ENCODE measurements at places on chromosomes 1 and 21.

- DNase-seq, result no peak
Observed at GRCh38 chr1:21911205-21912001, 25.7 kb downstream of the HSPG2 start.

DNA sequence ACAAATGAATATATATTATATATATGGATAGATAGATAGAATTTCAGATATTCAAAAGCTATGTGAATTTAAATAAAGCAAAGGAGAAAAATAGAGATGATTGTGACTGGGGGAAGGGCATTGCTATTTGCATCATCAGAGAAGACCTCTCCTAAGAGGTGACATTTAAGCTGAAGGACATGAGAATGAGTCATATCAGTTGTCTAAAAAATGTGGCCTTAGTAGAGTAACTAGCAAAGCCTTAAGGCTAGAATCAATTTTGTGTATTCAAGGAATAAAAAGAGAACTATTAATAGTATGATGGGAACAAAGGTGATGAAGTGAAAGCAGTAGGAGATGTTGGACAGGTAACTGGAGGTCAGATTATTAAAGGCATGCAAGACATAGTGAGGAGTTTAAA lies 34.8 kb upstream of the SLC35F3 start:
- DNase-seq, result no peak

GRCh38 chr1:210358626-210359025 lies 29.9 kb downstream of the HHAT start:
- DNase-seq, result no peak

GRCh38 chr1:153246018-153246417 lies 13.5 kb upstream of the LORICRIN start:
- no peak for DNase-seq

DNA sequence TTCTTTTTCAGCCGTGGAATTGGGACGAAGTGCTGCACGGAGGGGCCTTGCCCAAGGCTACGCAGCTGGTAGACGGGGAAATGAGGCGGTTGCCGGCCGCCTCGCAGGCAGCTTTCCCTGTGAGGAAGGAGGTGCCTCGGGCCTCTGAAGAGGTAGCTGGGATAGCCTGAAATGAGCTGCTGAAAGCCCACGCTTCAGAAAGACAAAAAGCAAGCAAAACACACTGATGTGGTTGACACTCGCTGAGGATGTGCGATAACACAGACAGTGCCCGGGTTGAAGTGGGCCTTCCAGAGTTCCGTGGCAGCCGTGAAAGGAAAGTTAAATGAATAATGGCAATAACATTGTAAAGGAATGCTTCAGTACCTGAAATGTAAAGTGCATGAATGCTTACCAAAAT lies 47.2 kb downstream of the S1PR1 start:
- DNase-seq, result no peak

GRCh38 chr1:175188936-175189335 lies 3.6 kb downstream of the KIAA0040 start:
- no peak for DNase-seq

DNA sequence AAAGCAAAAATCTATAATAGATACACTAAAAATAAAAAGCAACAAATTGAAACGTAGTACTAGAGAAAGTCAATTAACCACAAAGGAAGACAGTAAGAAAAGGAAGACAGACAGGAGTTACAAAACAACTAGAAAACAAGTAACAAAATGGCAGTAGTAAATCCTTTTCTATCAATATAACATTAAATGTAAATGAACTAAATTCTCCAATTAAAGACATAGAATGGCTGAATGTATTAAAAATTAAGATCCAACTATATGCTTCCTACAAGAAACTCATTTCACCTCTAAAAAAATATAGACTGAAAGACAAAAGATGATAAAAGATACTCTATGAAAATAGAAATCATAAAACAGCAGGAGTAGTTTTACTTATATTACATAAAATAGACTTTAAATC lies 79.1 kb downstream of the CTH start:
- DNase-seq, result no peak

DNA sequence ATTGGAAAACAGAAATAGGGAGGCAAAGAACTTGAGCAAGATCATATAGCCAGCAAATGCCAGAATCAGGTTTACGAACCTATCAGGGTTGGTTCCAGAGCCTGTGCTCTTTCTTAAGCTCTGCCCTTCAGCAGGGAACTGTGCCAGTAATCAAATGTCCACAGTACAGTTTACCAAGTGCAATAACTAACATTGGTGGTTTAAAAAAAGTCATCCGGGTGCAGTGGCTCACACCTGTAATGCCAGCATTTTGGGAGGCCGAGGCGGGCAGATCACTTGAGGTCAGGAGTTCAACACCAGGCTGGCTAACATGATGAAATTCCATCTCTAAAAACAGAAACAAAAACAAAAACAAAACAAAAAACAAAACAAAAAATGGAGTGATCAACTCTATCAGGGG lies 182.7 kb downstream of the LMX1A start:
- no peak for DNase-seq

- no peak for DNase-seq
Observed at GRCh38 chr1:11355559-11356475, 82.8 kb downstream of the UBIAD1 start.

GRCh38 chr1:200176798-200177197 lies 149.3 kb downstream of the NR5A2 start:
- no peak for DNase-seq

GRCh38 chr1:91080650-91081049 lies 58.8 kb upstream of the ZNF644 start:
- no peak for DNase-seq

- no peak for DNase-seq
Observed at GRCh38 chr1:237219751-237220642, 178.0 kb downstream of the RYR2 start.

DNA sequence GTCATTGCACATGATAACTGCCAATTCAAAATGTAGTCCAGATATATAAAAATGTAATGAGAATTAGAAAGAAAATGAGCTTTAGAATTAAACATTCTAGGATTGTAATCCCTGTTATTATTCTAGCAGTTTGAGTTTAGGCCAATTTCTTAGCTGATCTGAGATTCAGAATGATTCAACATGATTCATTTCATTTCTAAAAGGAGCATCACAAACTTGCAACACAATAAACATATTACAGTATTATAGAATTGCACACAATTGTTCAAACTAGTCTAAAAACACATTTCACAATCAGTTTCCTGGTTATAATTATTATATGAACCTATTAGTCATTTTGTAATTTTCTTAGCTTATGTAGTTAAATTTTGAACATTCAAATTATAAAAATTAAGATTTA lies 43.3 kb upstream of the TSHB start:
- no peak for DNase-seq

DNA sequence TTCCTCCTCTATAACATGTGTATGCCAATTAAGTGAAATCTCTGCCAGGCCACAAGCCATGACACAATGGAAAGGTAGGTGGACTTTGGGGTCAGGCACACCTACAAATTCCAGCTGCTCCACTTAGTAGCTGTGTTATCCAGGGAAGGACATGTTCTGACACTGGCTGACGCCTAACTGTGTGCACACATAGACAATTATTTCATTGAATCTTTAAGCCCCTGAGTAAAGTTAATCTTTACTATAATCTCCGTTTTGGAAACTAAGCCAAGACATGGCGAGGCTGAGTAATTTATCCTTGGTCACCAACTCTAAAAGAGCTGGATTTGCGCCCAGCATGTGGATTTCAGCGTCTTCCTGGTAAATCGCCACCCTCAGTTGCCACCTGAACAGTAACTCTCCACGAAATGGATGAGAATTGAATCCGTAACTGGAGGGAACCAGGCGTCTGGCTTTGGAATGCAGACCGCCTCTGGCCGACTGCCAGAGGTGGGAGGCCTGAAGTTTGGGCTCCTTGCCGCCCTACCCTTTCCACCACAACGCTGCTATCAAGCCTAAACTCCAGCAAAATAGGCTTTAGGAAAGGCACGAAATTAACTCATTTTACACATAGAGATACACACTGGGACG lies 888 bp upstream of the SNRPE start:
- DNase-seq, result no peak

DNA sequence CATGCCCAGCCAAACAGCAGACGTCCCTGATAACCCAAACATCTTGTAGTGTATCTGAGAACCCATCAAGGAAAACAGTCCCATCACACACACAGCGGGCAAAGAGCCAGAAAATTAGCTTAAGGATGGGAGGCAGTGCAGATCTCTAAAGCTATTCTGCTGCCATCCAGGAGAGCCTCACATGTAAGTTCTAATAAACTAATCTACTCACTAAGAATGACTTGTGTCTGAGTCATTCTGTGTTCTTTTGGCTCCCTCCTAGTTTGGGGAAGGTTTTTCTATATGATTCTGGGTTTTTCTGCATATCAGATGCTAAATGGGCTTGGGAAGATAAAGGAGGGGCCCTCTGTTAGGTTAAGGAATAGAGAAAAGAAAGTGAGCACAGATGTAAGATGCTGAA lies 162.8 kb downstream of the HUNK start:
- no peak for DNase-seq

DNA sequence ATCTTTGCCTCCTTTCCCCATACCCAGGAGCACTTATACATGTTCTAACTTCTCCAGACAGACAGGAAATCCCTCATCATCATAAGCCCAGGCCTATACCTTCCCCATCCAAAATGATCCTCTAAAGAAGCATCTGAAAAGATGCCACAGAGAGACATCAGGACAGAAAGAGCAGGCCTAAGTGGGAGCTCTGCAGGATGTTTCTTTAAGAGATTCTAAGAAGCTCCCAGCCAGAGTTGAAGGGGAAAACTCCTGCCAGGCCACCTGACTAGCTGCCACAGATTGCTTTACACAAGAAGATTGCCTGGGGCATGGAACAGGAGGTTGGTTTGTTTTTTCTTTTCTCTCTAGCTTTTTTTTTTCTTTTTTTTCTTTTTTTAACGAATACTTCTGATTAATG lies 275.8 kb downstream of the VAV3 start:
- DNase-seq, result no peak

DNA sequence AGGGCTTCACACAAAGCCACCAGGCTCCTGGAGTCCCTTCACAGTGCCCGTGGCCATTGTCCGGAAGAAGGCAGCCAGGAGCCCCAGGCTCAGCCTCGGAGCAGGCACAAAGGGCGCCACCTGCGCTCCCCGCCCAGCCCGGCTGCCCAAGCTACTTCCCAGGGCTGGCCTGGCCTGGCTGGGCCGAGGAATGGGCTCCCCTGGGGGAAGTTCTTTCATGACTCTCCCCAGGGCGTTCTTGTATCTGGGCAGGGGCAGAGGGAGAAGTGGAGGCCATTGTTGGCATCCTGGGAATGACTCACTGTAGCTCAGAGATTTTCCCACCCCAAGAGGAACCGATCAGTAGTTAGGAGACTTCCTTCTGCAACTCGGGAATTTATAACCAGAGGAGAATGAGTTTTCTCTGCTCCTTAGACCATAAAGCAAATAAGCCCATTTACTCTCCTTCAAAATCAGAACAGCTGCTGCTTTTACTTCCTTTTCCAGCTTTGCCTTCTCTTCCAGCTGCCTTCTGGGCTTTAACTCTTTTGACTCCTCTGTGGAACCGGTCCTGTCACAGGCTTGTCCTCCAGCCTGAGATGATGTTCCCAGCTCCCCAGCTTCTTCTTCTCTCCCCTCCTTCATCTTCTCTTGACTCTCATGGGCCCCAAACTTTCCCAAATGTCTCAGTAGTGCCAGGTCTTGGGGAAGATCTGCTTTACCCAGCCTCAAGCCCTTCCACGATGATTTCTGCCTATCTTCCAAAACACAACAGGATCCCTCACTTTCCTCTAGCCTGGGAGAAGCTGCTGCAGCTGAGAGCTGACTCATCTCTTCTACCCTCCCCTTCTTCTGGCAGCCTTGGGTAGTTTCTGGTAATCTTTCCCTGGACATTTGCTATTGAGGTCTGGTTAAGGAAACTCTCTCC lies 118.7 kb upstream of the CD34 start:
- no peak for DNase-seq

- no peak for DNase-seq
Observed at GRCh38 chr1:93252598-93252997, 72.1 kb downstream of the CCDC18 start.

DNA sequence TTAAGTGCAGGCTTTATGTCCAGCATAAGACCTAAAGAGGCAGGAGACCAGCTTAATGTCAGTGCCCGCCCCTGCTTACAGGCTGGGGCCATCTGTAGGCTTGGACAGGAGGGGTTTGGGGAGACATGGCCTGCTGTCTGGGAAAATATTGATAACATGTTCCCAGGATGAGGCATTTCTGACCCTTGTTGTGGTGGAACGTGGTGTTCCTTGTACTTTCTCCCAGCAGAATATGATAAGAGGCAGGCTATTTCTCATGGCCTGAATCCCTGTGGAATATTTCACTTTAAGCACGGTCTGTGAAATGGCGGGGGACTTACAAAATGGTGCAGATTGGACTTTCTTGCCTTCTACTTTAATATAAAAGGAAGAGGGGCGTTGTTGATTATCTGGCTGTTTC lies 41.9 kb upstream of the PLA2G5 start:
- no peak for DNase-seq

GRCh38 chr1:59473831-59474230 lies 176.9 kb downstream of the FGGY start:
- DNase-seq, result no peak

- DNase-seq, result no peak
Observed at GRCh38 chr1:59379371-59379728, 82.5 kb downstream of the FGGY start.

DNA sequence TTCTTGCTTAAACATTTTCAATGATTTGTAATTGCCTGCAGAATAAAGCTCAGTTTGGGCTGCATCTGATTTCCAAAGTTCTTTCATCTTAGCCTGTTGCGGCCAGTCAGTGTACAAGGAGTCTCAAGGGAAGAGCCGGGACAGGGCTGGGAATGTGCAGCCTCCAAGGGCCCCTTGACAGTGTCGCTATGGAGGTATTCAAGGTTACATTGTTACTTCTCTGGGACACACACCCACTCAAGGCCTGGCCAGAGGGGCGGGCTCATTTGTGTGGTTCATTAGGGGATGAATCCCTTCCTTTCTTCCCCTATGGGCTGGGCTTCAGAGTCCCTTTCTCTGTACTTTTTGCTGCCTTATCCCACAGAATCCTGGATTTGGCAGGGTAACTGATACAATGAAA lies 107.6 kb upstream of the CSF3R start:
- DNase-seq, result no peak

- no peak for DNase-seq
Observed at GRCh38 chr1:26349188-26349876, 4.6 kb downstream of the CRYBG2 start.

All from stimulated activated CD8-positive, alpha-beta memory T cell treated with anti-CD3 and anti-CD28 coated beads, Interleukin-2, amount 100 ng/mL, for 1 hour (primary cell).